IgD-negative memory B cell (primary cell): ENCODE measurements at places on chromosomes 6 and 20. TPM values are rescaled to one million over a fixed set of nuclear protein-coding genes. Genes with fewer than 3 reads are reported as not detected.

The MICB gene
- polyA plus RNA-seq, result 9.3 TPM

The ZNF512B gene
- 0.30 TPM for polyA plus RNA-seq

The COL11A2 gene
- not detected for polyA plus RNA-seq

The MCHR2 gene
- polyA plus RNA-seq, result not detected

The KIAA0408 gene
- polyA plus RNA-seq, result 0.76 TPM

The MYLIP gene
- 117 TPM for polyA plus RNA-seq

The UBE2V1 gene
- polyA plus RNA-seq, result 125 TPM

The ECT2L gene
- 0.23 TPM for polyA plus RNA-seq

The UST gene
- 1.3 TPM for polyA plus RNA-seq
